ENCODE measurements at places on chromosomes 16 and 17. TPM values are rescaled to one million over a fixed set of nuclear protein-coding genes. Genes with fewer than 3 reads are reported as not detected.

- no peak for DNase-seq
Observed at GRCh38 chr16:64365448-64365931, 756.4 kb downstream of the CDH11 start.

MMP28 gene
- 3.6 TPM for polyA plus RNA-seq

DNA sequence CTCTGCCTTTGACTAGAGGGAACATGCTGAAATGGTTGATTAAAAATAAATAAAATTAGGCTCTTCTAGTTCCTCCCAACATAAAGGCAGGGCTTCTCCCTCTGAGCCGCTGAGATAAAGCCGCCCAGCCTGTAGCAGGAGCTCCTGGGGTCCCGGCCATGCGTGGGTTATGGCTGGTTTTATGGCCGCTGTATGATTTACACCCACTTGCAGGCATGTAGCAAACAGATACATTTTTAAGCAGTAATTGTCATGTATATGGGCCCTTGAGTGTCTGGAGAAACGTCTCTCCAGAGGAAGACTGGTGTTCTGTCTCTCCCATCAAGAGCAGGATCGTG is 201.0 kb upstream of the TNRC6C start:
- no peak for DNase-seq

DNA sequence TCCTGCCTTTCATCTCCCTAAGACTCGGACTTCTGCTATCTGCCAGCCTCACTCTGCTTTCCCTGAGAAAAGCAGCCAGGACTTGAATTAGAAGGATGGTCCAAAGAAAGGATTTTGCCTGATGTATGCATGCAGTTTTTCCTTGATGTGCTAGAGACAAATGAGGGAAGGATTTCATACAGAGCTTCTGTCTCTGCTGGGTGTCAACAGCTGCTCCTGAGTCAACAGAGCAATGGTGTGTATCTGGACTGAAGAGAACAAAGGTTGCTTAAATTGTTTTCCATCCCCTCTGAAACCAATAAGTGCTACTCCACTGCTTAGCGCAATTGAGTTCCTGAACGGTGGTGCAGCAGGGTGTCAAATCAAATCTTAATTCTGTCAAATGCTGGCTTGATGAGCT is 680.6 kb upstream of the C16orf82 start:
- DNase-seq, result no peak

DNA sequence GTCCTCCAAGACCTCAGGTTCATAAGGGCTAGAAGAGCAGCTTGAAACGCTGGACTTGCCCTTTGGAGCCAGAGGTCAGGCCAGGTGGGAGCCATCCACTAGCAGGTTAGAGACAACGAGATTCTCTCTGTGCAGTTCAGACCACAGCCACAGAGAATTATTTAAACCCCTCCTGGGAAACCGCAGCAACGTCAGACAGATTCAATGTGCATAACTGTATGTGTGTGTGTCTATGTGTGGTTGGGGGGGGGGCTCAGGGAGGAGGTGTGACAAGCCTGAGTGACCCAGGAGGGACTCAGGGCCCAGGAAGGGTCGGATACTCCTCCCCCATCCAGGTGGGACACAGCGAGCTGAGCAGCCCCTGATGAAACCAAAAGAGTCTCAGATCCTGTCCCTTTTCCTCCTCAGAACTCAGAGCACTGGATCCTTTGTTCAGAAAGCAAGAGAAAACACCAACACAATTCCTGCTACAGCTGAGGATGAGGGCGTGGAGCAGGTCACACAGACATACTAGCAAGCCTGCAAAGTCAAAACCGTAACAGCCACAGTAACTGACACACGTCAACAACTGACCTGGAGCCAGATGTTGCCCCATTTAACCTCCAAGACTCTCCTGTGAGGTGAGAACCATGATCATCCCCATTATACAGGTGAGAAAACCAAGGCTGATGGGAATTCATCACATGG is 66.8 kb downstream of the XYLT1 start:
- DNase-seq, result no peak

DNA sequence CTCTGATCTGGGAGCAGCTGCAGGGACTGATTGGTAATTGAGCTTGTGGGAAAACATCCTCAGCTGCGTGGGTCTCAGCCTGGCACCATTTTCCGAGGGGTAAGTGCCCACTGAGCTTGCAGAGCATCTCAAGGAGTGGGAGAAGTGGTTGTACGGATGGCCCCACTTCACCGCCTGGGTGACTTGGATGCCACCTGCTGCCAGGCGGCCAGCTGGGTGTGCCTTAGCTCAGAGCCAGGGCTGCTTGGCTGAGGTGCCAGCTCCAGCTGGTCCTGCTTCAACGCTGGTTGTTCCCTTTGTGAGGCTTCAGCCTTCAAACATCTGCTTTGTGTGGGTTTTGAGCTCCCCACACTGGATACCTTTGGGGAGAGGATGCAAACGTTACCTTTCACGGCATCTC is 482.7 kb upstream of the EEF2KMT start:
- DNase-seq, result no peak

DNA sequence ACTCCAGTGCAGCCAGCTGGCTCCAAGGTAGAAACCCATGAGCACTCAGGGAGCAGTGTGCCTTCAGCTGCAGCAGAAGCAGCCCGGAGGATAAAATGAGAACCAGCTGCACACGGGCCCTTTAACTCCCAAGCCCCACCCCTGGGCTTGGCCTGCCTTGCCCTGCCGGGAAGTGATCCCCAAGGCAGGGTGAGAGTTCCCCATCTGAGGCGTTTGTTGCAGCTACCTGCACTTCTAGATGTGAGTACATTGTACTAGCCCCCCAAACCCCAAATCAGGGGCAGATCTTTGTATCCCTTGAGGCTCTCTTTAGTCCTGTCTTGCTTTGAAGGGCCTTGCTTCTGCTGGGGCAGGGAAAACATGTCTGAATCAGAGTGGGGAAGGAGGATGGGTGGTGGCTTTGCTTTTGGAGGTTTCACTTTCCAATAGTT is at the start of gene MVP:
TSS of gene MVP (plus strand) at position 192 of the 431 bp plus-strand sequence. CDS start 10,088 bp downstream, outside the sequence.
- no peak for DNase-seq

PYY gene
- polyA plus RNA-seq, result not detected

PRSS8 gene
- 0.09 TPM for polyA plus RNA-seq

TM4SF5 gene
- polyA plus RNA-seq, result not detected

SDR42E1 gene
- polyA plus RNA-seq, result 0.44 TPM
